ENCODE measurements at places on chromosomes 4 and X.

- DNase-seq = peak; percentile 53
These were observed 169.8 kb upstream of the GALNT7 start for GRCh38 chr4:172998527-172999469.

DNA sequence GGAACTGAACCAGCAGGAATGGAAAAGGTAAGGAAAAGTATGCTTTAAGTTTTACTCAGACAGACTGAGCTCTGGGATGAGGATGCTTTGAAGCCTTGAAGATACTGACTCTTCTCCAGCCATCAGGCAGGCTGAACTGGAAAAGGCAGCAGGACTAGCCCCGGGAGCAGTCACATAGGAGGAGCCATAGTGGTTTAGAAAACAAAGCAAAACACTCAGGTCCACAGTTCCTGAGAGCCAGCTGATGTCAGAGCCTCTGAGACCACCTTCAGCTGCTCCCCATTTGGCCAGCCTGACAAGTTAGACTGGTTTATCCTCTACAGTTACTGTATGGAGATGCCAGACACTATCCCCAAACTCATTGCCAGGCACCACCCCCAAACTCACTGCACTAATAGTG, 167.9 kb upstream of the CPEB2 start:
- no peak for DNase-seq

- no peak for DNase-seq
These were observed 270.3 kb downstream of the DTHD1 start for GRCh38 chr4:36551697-36552214.

- no peak for DNase-seq
These were observed 48.4 kb downstream of the TECRL start for GRCh38 chr4:64360664-64361398.

GRCh38 chr4:84966382-84967242, at the start of gene WDFY3:
WDFY3 (minus strand) TSS chr4:84966690; CDS start chr4:84860591, 106,099 bp downstream.
- DNase-seq = peak; percentile 92

DNA sequence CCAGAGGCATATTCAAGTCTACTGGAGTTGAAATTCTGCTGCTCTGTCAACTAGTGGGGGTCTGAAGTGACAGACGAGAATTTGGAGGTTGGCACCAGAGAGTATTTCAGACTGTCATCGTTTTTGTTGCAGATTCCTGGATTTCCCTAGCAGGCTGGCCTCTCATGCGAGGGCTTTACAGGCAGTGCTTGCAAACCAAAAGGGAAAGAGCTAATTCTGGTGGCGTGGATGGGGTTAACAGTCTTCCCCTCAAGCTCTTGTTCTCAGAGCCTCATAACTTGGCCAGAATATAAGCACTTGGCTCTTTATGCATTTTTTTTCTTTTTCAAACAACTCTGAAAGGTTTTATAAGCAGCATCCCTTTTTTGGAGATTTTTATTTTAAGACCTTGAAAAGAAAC, at the start of gene SPARCL1:
Gene SPARCL1, minus strand, starts transcription at position 190 of the 400 bp plus-strand sequence. CDS start 29,802 bp downstream, outside the sequence.
- DNase-seq = no peak

DNA sequence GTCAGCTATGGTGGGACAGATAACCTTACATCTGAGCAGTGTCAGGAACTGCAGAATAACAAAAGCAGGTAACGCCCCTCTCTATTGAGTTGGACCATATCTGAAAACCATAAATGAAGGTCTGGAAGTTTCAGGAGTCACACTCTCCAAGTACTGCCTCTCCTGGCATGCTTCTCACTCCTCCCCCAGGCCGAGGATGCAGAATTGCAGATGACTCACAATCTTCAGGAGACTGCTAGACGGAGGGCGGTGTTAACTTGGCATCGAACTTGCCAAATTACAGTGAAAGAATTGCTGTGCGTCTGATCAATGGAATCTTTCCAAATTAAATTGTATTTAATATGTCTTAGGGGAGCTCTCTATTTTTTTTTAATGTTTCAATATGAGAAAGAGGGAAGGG, 67.1 kb upstream of the TRIM2 start:
- DNase-seq = no peak

- no peak for DNase-seq
These were observed 21.0 kb downstream of the CD38 start for GRCh38 chr4:15799141-15799540.

DNA sequence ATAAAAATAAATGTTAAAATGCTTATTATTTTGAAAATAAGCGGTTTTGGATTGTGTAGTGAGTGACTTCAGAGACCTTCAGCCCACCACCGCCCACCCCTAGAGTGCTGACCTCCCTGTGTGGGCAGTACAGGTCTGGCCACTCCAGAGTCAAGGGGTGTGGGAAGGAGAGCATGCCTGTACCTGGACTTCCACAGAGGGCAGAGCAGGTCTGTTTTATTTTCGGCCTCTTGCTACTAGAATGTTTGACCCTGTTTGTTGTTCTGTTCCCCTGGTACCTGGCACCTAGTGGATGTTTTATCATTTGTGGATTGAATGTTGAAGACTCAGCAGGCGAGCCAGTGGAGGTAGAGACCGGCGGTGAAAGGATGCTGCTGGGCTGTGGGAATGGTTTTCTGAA, 14.3 kb downstream of the PIGG start:
- no peak for DNase-seq

DNA sequence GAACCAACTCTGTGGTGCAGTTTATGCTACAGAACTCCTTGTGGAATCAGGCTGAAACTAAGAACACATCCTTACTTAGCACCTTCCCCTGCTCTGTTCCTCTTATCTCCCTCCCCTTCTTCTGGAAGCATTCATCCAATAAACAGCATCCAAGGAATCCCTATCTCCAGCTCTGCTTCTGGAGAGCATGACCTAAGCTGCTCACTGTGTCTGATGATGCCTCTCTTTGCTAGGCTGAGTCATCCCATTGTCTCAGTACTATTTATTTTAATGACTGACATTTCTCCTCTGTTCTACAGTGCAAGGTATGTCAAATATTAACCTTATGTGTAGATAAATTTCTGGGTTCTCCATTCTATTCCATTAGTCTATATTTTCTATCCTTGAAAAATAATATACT, 71.2 kb downstream of the BEND2 start:
- DNase-seq = no peak

DNA sequence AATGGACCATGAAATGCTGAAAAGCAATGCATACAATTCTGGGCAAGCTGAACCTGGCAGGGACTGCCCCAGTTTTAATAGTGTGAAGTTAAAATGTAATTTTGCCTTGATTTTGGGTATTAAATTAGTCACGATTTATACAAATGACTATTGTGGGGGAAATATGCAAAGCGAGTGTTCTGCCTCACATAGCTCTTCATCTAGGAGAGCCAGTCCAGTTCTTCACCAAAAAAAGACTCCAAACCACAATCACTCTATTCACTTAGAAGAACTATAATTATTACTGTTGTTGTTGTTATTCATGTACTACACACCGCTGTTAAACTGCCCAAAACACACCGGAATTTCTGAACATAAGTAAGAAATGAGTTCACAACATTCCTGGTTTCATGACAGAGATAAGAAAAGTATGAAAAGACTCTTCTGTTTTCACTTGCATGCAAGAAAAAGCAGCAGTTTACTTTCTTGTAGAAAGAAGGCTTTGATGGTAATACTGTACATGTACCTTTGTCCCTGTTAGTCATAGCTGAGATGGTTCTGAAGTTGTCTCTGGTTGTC, 101.9 kb downstream of the QRFPR start:
- DNase-seq = no peak

GRCh38 chrX:23503835-23504539, 163.3 kb upstream of the PRDX4 start:
- DNase-seq = no peak

GRCh38 chr4:8696369-8697127, 104.0 kb downstream of the CPZ start:
- no peak for DNase-seq

- peak; percentile 74 for DNase-seq
These were observed at the start of gene SH3BP2 for GRCh38 chr4:2792711-2793585. SH3BP2 (plus strand) TSS chr4:2793085; CDS start chr4:2820618, 27,533 bp downstream.

GRCh38 chr4:25814301-25815136, 48.3 kb downstream of the SEL1L3 start:
- no peak for DNase-seq

Measured in HL-60 (cell line).